ENCODE measurements at places on chromosomes 4 and X.

- no peak for DNase-seq
Observed at GRCh38 chr4:81786063-81786763, 314.5 kb upstream of the RASGEF1B start.

- DNase-seq: no peak
Observed at GRCh38 chr4:1359144-1359501, 12.1 kb downstream of the UVSSA start.

GRCh38 chrX:137428766-137429591 lies 136.9 kb upstream of the ZIC3 start:
- no peak for DNase-seq

- no peak for DNase-seq
Observed at GRCh38 chr4:148854203-148854602, 412.0 kb upstream of the NR3C2 start.

DNA sequence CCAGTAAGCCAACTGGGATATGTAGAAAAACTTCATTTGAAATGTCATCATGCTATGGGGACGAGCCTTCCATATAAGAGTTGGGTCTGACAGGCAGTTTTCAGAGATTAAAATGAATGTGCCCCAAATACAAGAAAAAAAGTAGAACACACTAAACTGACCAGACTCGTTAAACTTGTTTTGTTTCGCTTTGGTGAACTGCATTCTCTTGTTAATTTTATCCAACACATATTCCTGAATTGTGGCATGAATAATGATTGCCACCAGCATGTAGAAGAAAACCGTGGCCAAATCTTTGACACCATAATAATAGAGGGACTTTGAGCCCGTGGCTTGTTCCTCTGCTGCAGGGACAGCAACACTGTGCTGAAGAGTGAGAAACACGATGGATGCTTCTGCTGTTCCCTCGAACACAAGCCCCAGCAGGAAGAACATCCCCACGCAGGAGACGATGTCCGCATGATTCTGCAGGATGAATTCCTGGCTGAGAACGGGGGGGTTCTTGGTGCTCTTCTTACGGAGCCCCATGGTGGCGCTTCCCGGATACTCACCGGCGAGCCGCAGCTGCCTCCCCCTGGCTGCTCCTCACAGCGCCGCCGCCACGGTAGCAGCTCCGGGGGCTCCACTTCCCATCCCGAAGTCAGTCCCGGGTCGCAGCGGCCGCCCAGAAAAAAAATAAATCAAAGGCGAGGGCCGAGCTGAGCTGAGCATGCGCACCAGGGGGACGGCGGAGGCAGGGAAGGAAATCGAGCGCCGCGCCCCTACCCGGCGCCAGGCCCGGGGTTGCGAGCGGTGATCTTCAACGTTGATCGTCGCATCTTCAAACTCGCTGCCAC lies at the start of gene TRAM1L1:
TSS of gene TRAM1L1 (minus strand) at position 711 of the 836 bp plus-strand sequence. CDS start at position 528, 183 bp downstream.
- no peak for DNase-seq

- DNase-seq: no peak
Observed at GRCh38 chr4:85728464-85728863, 253.5 kb downstream of the ARHGAP24 start.

- DNase-seq: no peak
Observed at GRCh38 chr4:38109896-38110295, 149.7 kb downstream of the PTTG2 start.
